ENCODE measurements at places on chromosomes 12 and 14. TPM values are rescaled to one million over a fixed set of nuclear protein-coding genes. Genes with fewer than 3 reads are reported as not detected.

Gene TMEM19
- polyA plus RNA-seq, result 12.1 TPM

Gene BHLHE41
- 9.8 TPM for polyA plus RNA-seq

Gene SLC5A8
- polyA plus RNA-seq, result 0.55 TPM

Gene MGP
- polyA plus RNA-seq, result 149 TPM

Gene RDH5
- 7.6 TPM for polyA plus RNA-seq

Gene TMEM52B
- polyA plus RNA-seq, result 0.14 TPM

Gene MEG3
- polyA plus RNA-seq, result 103 TPM

Gene ERP29
- polyA plus RNA-seq, result 130 TPM

Gene ADAM20
- polyA plus RNA-seq, result 0.11 TPM

Gene DCAF11
- 36.6 TPM for polyA plus RNA-seq

Gene SLC38A4
- polyA plus RNA-seq, result 2.4 TPM

Gene KRT6A
- polyA plus RNA-seq, result 671 TPM

Gene ZNF385A
- 13.6 TPM for polyA plus RNA-seq

Gene RPL36AL
- 619 TPM for polyA plus RNA-seq

Gene TAS2R50
- not detected for polyA plus RNA-seq

Gene CCDC184
- polyA plus RNA-seq, result 0.21 TPM

Gene KLHDC1
- 7.6 TPM for polyA plus RNA-seq

Gene CCDC175
- not detected for polyA plus RNA-seq

Gene RNASE7
- 1.6 TPM for polyA plus RNA-seq

Gene FAIM2
- 0.41 TPM for polyA plus RNA-seq

Gene NDRG2
- polyA plus RNA-seq, result 77.8 TPM

All from thymus (tissue), 14 donors.